ENCODE measurements at places on chromosomes 11 and 22.

DNA sequence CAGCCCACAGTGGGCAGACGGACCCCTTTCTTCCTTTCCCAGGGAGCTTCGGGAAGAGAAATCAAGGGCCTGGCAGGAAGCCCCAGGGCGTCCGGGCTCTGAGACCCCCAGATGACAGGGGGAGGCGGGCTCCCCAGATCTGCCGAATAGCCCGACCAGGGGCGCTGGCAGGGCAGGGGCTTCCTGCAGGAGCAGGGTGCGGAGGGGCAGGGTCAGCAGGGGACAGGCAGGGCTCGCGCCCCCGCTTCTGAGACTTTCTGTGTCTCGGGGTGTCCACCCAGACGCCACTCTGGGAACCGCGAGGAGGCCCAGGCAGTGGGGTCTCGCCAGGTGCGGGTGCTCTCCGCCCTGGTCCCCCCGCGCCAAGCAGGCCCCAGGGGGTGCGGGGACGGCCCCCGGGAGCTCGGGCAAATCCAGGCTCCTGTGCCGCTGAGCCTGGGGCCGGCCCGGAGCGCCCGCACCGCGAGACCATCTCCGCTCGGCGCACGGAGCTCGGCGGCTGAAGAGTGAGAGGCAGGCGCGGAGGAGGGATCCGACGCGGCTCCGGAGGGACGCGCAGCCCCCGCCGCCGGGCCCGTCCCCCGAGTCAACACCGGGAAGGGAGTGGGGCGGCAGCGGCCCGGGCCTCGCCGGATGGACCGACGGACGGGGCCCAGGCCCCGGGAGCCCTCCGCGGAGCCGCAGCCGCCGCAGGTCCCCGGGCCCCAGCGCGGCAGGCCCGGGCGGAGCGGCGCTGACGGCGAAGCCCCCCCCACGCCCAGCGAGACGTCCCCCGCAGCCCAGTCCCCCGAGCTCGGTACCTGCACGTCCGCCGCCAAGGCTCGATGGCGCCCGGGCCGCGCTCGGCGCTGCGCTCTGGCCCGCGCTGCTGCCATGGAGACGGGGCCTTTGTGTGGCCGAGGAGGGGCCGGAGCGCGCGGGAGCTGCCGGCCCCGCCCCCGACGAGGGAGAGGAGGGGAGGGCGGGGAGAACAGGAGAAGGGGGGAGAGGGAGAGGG is at the start of gene PLXNB2:
PLXNB2 (minus strand) TSS at position 894 of the 997 bp plus-strand sequence. CDS start 17,062 bp downstream, outside the sequence.
- no peak for DNase-seq

DNA sequence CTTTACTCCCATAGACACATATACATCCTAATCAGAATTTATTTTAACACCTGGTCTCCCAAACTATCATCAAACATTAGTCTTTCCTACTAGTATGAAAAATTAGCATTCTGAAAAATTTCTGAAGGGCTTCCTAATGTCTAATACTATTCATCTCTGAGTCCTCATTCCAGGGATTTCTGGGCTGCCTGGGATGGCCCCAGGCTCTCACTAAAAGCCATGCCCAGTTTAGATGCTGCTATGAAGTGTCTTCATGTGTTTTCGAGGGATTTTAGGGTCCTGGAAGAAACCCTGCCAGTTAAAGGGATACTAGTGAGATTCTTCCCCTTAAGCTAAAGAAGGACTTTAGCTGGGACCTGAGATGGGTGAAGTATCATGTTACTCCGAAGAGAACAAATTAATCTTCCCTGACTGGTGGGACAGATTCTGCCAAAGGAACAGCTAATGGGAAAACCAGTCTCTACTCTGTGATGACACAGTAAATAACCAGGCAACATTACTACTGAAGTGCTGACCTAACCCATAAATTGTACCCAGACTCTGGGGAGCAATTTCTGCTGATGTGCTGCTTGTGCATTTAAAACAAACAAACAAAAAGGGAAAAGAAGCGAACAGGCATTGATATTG is 342.6 kb downstream of the SOX6 start:
- DNase-seq, result no peak

- no peak for DNase-seq
These were observed 29.9 kb downstream of the CWF19L2 start for GRCh38 chr11:107427569-107428180.

- peak; percentile 61 for DNase-seq
These were observed 8.2 kb downstream of the UPB1 start for GRCh38 chr22:24503137-24503842.

DNA sequence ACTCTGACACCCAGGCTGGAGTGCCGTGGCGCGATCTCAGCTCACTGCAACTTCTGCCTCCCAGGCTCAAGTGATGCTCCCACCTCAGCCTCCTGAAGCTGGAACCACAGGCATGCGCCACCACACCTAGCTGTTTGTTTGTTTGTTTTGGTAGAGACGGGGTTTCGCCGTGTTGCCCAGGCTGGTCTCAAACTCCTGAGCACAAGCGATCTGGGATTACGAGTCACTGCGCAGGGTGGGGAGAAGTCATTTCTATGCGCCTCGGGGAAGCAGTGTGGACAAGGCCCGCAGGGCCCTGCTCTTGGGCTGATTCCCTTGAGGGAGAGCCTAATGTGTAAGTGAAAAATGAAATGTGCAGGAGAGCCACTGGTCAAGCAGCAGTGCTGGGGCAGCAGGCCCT is 19.6 kb upstream of the SEPTIN5 start:
- no peak for DNase-seq

DNA sequence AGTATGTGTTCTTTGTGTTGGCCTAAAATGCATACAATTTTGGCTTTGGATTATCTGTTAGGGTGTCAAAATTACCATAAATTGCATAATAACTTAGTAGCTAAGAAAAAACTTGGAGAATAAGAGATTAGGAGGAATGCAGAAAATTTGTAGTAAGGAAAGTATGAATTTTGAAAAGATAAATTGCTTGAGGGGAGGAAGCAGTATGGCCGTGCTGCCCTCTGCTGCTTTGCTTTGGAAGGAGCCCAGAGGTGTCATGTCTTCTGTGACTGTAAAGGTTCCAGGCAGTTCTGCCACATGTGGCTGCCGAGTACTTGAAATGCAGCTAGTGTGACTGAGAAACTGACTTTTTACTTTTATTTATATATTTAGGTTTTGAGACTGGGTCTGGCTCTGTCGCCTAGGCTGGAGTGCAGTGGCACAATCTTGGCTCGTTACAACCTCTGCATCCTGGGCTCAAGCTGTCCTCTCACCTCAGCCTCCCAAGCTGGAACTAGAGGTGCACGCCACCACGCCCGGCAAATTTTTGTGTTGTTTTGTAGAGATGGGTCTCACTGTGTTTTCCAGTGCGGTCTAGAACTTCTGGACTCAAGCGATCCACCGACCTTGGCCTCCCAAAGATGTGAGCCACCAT is 1.8 kb downstream of the ADSL start:
- DNase-seq, result peak; percentile 81

DNA sequence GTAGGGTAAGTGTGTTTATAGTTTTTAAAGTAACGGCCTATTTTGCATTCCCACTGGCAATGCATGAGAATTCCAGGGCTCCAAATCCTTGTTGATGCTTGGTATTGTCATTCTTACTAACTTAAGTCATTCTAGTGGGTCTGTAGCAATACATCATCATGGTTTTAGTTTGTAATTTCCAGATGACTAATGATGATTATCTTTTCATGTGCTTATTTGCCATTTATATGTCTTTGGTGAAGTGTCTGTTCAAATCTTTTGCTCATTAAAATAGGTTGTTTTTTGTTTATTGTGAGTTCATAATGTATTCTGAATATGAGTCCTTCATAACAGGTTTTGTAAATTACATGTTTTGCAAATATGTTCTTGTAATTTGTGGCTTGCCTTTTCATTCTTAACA is 31.2 kb downstream of the MTMR3 start:
- DNase-seq, result no peak

- DNase-seq, result no peak
These were observed 838 bp downstream of the FKBP2 start for GRCh38 chr11:64241491-64242374.

DNA sequence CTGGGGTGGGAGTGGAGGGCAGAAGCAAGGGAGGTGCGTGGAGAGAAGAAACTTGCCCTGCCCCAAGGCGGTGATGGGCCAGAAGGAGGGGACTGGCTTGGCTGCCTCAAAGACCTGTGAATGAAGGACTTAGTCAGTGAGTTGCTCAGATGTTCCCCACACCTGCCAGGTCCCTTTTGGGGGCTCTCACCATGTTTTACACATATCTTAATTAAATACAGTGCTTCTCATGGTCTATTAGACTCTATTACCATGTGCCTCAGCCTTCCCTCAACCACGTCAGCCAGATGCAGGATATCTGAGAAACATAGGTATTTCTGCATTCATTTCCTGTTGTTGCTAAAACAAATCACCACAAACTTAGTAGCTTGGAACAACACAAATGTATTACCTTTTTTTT is 429.5 kb downstream of the BUD13 start:
- DNase-seq, result no peak

GRCh38 chr22:36373258-36373579 is 14.5 kb downstream of the MYH9 start:
- DNase-seq, result no peak

All from activated CD4-positive, alpha-beta T cell treated with anti-CD3 and anti-CD28 coated beads, Interleukin-2, amount 10 ng/mL, durations not matched to agents 7 days and 5 days (primary cell).